ENCODE measurements at places on chromosomes 7 and 10.
A peak's percentile ranks its signal among the peaks of the same experiment; 100 is the strongest.

DNA sequence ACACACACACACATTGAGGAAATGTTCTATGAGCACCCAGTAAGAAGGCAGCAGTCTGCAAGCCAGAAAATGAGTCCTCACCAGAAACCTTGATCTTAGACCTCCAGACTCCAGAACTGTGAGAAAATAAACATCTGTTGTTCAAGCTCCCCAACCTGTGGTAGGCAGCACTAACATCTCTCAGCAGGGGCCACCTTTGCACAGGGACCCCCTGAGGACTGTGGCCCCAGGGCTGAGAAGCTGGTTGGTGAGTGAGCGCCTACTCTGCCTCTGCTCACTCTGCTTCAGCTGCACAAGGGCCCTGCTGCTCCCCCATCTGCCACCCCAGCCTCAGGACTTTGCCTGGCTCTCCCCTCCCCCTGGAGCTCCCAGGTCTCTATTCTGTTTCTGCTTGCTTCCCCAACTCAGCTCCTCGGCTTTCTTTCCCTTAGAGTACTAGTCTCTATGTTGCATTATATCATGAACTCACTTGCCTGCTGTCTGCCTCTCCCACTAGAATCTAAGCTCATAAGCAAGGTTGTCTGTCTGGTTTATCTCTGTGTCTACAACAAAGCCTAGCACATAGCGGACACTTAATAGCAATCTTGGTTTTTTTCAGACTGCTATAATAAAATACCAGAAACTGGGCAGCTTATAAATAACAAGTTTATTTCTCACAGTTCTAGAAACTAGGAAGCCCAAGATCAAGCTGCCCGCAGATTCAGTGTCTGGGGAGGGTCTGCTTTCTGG is 40.4 kb upstream of the PRLHR start:
- DNase-seq = no peak

DNA sequence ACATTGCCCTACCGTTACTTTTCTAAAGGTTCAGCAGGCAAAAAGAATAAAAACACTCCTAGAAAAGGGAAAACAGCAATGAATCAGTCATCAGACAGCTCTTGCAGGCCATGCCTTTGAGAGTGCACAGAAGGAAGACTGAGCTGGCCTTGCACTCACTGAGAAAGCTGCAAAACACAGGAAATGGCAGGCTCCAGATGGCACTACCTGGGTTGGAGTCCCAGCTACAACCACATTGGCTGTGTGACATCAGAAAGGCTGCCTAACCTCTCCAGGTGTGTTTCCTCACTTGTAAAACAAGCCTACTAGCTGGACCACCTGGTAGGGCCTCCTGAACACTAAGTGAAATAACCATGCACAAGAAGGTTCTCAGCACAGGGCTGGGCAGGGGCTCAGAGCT is 113.7 kb downstream of the SFMBT2 start:
- DNase-seq = no peak

- DNase-seq = no peak
Observed at GRCh38 chr10:18158773-18159265, 18.6 kb downstream of the CACNB2 start.

GRCh38 chr10:129035052-129035827 is 431.8 kb upstream of the MGMT start:
- no peak for DNase-seq

GRCh38 chr10:114389426-114389825 is 14.9 kb downstream of the AFAP1L2 start:
- DNase-seq = no peak

DNA sequence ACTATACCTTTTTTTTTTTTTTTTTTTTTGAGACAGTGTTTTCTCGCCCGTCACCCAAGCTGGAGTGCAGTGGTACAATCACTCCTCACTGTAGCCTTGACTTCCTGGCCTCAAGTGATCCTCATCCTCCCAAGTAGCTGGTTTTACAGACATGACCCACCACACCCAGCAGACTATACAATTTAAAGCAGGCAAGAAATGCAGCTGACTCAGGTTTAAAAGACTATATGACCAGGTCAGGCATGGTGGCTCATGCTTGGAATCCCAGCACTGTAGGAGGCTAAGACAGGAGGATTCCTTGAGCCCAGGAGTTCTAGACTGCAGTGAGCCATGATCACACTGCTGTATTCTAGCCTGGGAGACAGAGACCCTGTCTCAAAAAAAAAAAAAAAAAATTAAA is 89.5 kb upstream of the AUTS2 start:
- no peak for DNase-seq

- DNase-seq = no peak
Observed at GRCh38 chr7:7576344-7576743, 9.7 kb downstream of the MIOS start.

- no peak for DNase-seq
Observed at GRCh38 chr10:74097776-74098175, 52.9 kb downstream of the AP3M1 start.

DNA sequence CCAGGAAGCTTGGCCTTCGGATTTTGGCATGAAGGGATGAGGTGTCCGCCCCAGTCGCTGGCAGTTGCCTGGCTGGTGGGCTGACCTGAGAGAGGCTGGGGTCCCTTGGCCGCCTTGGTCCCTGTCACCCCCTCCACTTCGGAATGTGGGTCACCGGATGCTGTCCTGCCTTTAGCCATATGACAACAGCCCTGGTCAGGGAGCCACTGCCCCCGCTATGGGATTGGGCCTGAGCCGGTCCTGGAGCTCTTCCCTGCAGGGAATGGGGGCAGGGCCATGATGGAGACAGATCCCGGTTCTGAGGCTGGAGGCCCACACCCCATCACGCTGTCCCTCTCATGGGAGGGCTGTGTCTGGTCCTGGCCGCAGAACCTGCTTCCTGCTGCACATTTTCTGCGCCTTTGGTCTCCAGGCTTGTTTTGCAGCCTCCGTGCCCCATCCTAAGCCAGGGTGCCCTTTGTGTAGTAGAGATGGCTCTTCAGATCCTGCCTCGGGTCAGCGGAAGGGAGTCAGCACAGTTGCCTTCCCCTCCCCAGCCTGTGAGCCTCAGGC is 22.6 kb downstream of the PFKFB3 start:
- no peak for DNase-seq

DNA sequence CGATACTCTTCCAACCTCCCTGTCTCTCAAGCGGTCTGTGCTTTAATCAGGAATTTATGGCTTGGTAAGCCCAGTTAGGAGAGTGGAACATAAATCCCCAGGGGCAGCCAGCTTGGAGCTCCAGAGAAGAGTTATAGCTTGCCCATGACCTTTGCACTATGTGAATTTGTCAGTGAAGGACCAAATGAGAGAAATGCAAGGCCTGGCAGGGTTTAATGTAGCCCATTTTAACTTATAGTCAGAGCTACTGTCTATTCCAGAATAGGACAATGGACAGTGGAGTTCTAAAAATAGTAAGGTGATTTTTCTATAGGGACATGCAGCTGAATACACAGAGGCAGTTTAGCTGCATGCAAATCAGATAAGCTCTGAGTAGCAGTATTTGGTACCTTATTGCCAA is 142.6 kb upstream of the CAV2 start:
- no peak for DNase-seq

DNA sequence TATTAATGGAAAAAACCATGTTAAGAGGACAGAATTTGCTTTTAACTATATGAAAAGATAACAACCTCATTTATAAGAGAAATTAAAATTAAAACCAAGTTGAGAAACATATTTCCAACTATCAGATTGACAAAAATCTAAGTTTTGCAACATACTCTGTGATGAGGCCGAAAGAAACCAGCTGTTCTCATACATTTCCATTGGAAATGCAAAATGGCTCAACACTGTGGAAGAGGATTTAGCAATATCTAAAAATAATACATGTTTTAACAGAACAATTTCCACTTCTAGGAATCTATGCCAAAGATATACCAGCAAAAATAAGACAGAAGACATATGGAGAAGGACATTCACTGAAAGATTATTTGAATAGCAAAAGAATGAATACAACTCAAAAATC is 268.8 kb downstream of the DYNC1I1 start:
- DNase-seq = no peak

DNA sequence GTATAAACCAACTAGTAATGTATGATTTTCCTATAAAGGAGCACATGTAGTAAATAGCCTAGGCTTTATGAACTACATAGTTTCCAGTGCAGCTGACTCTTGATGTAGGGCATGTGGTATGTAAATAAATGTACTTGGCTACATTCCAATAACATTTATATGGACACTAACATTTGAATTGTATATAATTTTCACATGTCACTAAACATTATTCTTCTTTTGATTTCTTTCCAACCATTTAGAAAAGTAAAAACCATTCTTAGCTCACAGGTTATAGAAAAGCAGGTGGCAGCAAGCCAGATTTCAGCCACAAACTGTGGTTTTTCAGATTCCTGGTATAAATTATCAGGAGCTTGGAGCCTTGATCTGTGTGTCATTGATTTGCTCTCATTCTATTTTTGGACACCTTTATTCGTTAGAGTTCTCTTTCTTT is 1182.0 kb downstream of the CNTNAP2 start:
- peak; percentile 54 for DNase-seq

- no peak for DNase-seq
Observed at GRCh38 chr7:21986096-21986495, 40.4 kb upstream of the CDCA7L start.

- no peak for DNase-seq
Observed at GRCh38 chr7:13416071-13416470, 573.4 kb downstream of the ETV1 start.

DNA sequence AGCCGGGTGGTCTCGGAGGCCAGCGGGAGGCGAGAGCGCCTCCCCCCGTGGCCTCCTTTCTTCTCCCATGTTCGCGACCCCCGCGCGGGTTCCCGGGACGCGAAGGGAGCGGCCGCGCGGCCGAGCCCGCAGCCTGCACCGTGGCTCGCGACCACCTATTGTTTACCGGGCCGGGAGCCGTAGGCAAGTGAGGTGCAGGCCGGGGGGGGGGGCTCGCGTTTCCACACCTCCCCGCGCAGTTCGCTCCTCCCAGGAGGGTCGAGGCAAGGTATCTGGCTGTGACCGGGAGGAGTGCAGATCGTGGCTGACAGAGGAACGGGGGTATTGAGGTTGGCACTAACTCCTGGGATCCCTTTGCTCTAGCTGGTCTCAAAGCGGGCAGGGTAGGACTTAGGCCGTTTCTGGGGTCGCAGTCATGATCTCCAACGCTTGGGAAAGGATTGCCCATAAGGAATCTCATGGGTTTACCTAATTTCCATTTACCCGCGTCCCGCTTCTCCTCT is 734 bp downstream of the PTPN12 start:
- DNase-seq = no peak

DNA sequence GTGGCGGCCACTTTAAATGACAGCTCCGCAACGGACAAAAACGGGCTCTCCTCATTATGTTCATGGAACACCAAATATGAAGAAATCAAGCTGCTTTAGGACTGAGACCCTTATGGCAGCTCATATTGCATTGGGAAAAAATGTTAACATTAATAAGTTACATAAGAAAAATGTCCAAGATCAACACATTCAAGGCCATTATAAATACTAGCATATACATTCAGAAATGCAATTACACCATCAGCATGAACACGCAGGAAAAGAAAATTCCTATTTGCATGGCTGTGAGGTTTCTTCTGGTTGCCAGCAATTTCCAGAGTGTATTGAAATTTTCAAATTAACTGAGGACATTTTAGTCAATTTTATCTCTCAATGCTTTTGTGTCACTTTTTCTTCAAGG is 374.1 kb upstream of the NRP1 start:
- no peak for DNase-seq

GRCh38 chr7:71657386-71657785 is 525.4 kb downstream of the GALNT17 start:
- DNase-seq = no peak

DNA sequence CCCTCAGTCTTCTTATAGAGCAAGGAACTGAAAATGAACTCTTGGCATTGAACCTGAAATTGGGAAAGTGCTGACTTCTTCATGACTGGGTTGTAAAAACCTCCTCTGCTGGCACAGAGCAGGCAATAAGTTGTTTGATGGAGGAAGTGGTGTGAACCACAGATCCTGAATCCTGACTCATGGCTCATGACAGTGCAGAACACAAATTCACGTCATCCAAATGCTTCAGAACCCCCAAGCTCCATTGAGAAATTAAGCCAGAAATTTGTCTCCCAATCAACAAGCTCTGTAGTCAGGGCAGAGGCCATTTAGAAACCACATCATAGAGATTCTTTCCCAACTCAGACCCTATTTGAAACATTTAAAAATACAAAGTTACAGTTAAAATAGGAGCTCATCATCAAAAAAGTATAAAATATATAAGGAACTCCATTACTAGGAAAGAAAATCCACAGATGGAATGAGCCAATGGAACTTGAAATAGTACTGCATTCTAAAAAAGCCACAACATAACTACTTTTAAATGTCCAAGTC is 10.3 kb upstream of the STK17A start:
- DNase-seq = no peak

GRCh38 chr10:70576803-70577517 is 25.6 kb downstream of the PRF1 start:
- no peak for DNase-seq

GRCh38 chr7:157438121-157439025 is 101.6 kb downstream of the DNAJB6 start:
- DNase-seq = no peak

- peak; percentile 2 for DNase-seq
Observed at GRCh38 chr7:101602484-101603241, 26.4 kb downstream of the MYL10 start.

DNA sequence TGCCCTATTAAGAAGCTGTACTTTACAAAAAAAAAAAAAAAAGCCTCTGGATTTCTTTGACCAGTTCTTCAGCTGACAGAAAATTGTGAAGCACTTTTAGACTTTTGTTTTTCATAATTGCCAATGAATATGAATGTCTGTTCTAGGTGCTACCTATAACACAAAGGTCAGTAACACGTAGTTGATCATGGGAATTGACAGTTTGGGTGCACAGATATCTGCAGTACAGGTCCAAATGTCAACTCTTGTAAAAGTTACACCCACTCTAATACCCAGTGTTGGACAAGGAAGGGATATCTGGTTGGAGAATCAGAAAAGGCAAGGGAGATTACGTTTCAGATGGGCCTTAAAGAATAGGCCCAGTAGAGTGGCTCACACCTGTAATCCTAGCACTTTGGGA is 1.8 kb downstream of the REEP3 start:
- no peak for DNase-seq

DNA sequence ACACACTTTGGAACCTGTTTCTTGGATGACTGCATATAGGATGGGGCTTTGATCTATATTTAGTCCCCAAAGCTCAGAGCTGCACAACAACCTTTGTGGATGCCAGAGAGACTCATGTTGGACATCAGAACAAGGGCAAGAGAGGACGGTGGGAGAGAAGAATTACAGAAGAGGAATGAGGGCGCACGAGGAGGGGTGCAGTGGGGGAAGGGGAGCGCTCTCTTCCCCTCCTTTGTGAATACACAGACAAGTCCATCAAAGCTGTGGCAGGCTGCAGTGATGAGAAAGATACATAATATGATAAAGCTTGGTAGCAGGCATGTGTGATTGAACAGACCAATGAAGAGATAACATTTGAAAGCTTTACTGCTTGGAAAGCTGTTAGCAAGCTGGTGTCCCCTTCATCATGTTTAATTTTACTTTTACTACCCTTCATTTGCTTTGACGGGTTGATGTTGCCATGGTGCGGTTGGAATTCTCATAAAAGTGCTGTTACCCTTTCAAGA is 857.8 kb downstream of the KCNMA1 start:
- no peak for DNase-seq
